Activated CD8-positive, alpha-beta T cell treated with anti-CD3 and anti-CD28 coated beads for 36 hours (primary cell): ENCODE measurements at places on chromosomes 12 and 14. TPM values are rescaled to one million over a fixed set of nuclear protein-coding genes. Genes with fewer than 3 reads are reported as not detected.
A peak's percentile ranks its signal among the peaks of the same experiment; 100 is the strongest.

GRCh38 chr12:101969-102878 is 35.7 kb downstream of the IQSEC3 start:
- peak; percentile 22 for DNase-seq

Gene SDSL
- not detected for total RNA-seq

Gene PLA2G1B
- total RNA-seq, result 0.99 TPM

Gene DYNC1H1
- total RNA-seq, result 301 TPM

DNA sequence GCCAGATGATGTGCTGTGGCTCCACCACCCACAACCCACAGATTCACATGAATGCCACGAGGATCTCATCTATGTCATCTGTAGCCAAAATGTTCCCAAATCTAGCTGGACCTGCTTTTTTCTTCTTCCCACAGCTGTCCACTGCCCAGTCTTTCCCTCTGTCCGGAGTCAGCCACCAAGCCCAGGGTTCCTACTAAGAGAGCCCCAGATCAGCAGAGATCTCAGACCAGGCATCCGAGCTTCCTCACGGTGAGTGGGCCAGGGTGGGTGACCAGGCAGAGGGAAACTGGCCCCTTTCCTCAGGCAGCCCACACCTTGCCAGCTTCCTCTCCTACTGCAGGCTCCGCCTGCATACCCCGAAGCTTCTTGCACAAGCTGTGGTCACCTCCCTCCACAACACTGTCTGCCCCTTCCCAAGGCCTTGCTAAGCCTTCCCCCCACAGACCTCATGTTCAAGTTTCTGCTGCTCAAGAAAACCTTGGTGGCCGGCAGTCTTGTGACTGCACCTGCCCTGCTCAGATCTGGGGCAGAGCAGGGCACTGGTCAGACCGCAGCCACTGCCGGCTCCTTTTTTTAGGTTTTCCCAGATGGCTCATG is 81.4 kb downstream of the ACTN1 start:
- no peak for DNase-seq

Gene KLHL33
- 0.54 TPM for total RNA-seq

GRCh38 chr14:93186466-93186865 is 1.3 kb downstream of the LYSET start:
- no peak for DNase-seq

Gene PTHLH
- total RNA-seq, result not detected

GRCh38 chr12:25699454-25699853 is 146.4 kb upstream of the LMNTD1 start:
- no peak for DNase-seq

Gene CLEC4C
- not detected for total RNA-seq

Gene PPP4R4
- total RNA-seq, result 0.63 TPM

DNA sequence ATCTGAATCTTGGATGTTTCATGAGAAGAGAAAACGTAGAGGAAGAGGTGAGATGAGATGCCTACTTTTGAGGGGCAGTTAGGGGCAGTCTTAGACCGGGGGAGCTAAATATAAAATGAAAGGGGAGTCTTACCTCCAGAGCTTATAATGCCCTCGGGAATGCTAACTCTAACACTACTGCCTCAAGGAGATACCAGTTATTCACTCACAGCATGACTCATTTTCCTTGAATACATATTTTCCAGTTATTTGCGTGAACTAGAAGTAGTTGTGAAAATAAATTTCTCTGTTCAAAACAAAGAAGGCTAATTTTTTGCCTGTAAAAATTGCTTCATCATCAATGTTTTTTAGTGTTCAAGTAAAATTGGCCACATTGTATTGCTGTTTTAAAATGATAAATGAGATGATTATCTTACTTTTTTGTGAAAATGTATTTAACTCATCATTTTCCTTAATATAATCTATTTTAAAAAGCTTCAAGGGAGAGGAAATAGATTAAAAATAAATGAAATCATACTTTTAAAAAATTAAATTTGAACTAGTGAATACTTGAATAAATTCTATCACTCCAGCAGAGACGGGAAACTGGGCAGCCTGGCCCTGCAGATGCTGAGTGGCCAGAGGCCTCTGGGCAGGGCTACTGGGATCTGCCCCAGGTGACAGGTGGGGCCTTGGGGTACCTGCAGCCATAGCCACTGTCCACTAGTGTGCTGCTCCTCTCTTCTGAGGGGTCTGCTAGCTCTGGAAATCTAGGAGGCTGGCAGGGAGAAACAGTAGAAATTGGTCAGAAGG is 339.3 kb downstream of the EGLN3 start:
- no peak for DNase-seq

Gene PTPN6
- total RNA-seq, result 485 TPM

DNA sequence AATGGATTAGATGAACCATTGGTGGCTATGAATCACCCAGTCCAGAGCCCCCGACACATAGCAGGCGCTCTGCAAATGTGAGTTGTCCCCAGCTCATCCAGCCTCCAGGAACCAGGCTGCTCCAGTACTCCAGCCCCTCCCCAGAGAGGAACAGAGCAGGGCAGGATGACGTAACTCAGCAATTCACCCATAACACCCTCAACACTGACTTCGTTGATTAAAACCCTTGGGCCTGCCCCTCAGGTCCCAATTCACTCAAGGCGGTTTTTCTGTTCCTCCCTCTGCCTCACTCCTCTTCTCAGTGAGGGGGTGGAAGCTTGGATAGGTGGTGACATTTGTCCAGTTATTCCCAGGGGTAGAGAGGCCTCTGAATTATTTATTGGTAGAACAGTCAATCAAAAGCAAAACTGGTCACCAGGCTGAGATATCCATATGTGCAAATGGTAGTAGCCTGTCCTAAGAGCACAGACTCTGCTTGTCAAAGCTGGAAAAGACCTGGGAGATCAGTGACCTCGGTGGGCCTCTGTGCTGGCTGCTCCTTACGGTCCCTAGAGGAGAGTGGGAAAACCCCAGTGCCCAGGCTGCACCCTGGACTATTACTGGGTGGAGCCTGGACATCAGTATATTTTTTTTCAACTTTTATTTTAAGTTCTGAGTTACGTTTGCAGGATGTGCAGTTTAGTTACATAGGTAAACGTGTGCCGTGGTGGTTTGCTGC is 97.0 kb downstream of the CMKLR1 start:
- no peak for DNase-seq

DNA sequence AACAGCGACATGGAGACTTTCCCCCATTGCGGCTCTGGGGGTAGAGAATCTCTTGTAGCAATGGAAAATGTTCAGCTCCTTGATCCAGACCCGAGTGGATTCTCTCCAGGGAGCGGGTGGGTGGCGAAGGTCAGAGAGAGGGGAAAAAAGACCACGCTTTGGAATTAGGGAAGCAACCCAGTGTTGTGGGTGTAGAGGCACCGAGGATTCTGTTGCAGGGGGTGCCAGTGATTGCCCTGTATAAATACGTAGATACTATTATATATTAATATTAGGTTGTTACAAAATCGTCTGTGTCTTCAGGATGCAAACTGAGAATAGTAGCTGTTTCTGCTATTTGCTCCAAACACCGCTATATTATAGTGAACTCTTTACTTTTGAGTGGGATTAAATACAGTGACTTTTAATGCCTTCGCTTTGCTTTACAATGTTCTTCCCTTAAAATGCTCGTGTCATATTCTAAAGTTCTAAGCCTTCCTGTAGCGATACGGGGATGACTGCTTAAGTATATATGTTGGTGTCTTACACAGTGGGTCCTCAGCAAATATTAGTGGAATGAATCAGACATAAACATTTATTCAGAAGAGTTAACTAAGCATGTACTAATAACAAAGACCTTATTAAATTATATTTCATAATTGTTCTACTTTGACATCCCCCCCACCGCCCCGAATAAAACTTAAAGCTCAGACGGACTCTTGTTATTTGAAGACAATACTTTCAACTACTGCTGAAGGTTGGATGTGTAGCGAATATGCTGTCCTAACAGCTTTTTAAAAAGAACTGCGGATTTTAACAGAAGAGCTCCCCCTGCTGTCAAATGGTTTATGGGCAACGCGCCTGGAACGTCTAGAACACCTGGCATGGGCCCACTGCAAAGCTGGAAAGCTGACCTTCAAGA is 136.4 kb upstream of the KRAS start:
- DNase-seq, result peak; percentile 85

Gene PTGER2
- 19.5 TPM for total RNA-seq

Gene AQP6
- total RNA-seq, result not detected

Gene ANKRD33
- not detected for total RNA-seq

GRCh38 chr14:81231540-81231939 is 10.8 kb upstream of the GTF2A1 start:
- no peak for DNase-seq

DNA sequence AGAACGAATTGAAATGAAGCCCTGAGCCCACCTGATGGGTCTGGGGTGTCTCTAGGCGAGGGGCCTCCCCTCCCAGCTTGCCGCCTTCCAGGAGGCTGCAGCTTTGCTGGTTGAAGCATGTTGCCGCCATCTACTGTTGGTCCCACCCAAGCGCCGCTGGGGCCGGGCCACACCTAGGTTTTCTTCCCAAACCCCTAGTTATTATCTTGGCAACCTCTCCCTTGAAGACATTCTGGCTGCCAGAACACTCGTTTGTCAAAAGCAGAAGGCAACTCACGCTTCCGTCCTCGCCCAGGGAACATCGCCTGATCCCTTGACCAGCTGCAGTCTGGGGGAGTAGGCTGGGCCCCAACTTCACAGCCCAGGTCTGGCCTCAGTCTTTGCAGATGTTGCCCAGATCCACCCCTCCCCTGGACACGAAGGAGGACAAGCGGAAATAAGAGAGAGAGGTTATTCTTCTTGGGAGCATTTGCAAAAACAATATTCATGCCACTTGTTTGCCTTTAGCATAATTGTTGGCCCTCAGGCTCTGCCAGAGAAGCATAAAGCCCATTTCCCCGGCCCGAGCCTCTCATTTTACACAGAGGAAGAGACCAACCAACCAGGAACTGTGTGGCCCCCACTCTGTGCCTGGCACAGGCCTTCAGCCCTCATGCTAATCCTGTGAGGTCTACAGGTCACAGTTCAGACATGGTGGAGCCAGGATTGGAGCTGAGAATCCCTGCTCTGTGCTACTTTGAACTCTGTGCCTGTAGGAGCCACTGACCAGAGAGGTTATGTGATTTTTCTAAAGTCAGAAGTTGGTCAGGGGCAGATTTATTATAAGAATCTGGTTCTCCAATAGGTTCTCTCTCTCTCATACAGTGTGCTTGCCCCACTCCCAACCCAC is 6.8 kb downstream of the EMP1 start:
- DNase-seq, result peak; percentile 31

- no peak for DNase-seq
Measured at GRCh38 chr12:123006977-123007376, 26.5 kb downstream of the ARL6IP4 start.

GRCh38 chr14:74567646-74568379 is 44.2 kb downstream of the LTBP2 start:
- DNase-seq, result no peak

Gene C3AR1
- total RNA-seq, result 1.1 TPM

GRCh38 chr12:56670836-56671235 is 17.2 kb downstream of the PTGES3 start:
- no peak for DNase-seq

Gene SIX6
- total RNA-seq, result not detected

GRCh38 chr14:31051511-31051910 is 25.3 kb upstream of the STRN3 start:
- DNase-seq, result no peak

- DNase-seq, result no peak
Measured at GRCh38 chr12:106145539-106146447, 7.0 kb upstream of the NUAK1 start.

Gene WNT1
- total RNA-seq, result not detected

DNA sequence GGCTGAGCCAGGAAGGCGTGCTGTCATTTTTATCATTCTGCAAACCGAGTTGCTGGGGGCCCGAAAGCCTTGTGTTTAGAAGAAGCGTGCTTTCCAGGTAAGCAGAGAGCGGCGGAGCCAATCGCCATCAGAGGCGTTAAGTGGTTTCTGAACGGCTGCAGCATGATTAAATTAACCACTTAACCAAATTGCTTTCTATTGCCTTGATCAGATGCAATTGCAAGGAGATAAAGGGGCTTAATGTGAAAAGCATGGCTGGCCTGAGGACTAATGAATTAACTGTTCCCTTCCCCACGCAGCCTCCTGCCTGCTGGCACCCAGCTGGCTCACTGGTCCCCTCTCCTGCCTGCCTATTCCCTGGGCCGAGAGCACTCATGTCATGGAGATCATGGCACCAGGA is 36.6 kb upstream of the CHGA start:
- DNase-seq, result no peak

Gene KITLG
- total RNA-seq, result not detected

DNA sequence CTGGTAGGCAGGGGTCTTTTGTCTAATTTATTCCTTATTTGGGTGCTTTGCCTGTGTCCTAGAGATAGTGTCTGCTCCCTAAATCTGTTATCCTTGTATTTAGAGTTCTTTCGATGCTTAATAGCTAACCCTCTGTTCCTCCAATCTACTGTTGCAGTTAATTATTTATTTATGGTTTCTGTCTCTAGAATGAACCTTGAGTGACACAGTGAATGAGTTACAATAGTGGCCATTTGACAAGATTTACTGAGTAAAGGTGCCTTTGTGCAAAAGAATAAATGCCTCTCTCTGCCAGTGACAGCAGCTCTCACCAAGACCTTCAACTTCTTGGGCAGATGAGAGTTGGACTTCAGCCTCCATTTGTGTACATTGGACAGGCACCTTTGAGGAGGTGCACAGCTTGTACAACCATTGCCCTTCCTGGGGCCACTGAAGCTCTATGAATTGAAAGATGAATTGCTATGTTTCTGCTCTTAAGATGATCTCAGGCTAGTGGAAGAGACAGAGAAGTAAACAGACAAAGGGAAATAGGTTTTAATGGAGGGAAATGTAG is 165.9 kb downstream of the DERA start:
- DNase-seq, result no peak

Gene MED13L
- 41.8 TPM for total RNA-seq

GRCh38 chr12:31715283-31715825 is 13.5 kb downstream of the AMN1 start:
- DNase-seq, result no peak

- DNase-seq, result no peak
Measured at GRCh38 chr12:109540526-109541412, 32.5 kb downstream of the MMAB start.

Gene C2CD5
- 34.1 TPM for total RNA-seq

Gene HCAR3
- not detected for total RNA-seq

DNA sequence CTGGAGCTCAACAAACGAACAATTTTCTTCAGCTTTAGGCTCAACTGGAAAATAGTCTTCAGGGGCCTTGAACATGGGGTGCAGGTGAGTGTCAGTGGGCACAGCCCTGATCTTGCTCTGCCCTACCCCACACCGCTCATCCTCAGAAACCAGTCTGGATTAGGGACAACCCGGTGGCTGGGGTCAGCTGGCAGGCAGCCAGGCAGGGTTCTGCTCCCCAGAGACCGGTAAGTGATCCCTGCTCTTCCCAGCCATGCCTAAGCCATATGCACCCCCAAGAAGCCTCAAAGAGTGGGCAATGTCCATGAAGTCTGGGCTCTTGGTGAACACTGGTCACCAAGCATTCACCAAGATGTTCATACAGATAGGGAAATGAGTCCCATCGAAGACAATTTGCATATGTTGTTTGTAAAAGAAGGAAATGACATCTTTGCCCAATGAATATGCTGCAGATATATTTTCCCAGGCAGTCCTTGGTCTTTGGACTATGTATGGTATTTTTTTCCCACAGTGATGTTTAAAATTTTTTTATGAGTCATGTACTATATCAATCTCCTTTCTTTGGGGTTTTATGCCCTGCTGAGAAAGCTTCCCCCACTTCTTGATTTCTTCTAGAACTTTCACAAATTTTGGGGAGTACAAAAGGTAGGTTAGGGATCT is 63.9 kb upstream of the VASH1 start:
- DNase-seq, result no peak
